ENCODE measurements at places on chromosomes 5 and 9.

DNA sequence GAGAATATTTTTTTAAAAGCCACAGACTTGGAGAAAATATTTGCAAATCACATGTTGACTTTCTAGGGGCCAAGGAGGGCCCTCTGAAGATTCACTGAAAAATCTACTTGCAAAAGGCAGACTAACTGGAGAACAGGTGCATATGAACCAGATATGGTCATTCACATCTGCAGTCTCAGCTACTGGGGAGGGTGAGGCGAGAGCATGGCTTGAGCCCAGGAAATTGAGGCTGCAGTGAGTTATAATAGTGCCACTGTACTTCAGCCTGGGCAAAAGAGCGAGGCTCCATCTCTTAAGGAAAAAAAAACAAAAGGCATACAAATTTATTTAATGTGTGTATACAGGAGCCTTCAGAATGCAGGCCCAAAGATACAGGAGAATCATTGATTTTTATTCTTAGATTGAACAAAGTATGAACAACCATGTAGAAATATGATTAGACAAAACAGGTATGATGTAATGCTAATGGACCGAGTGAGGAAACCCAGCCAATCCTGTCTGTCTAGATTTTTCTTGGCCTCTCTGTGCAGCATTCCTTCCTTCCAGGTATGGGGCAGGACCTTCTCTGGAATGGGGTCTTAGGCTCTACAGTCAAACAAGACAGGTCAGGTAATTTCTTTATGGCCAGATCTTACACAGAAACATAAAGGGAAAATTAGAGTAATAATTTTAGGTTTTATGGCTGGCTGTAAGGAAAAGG, 15.3 kb upstream of the SLC27A6 start:
- DNase-seq, result no peak

DNA sequence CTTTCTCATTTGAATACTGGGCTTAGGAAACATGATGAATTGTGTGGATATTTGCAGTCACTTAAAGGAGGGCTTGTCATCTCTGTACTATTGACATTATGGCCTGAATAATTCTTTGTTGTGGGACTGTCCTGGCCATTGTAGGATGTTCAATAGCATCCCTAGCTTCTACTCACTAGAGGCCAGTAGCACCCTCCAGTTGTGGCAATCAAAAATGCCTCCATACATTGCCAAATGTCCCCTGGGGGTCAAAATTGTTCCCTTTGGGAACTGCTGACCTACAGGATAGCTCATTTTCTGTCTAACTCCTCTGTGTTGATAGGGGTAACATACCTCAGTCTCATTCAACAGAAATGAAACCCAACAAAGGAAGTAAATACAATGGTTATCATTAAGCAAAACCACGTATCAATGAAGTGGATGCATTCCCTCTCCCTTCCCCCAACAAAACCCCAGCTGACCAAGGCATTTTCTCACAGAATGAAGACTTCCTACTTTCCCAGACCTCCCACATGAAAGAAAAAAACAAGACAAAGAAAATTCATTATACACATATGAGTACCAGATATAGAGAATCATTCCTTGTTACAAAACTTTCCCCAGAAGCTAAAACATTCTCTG, 18.1 kb downstream of the FYB1 start:
- DNase-seq, result no peak

DNA sequence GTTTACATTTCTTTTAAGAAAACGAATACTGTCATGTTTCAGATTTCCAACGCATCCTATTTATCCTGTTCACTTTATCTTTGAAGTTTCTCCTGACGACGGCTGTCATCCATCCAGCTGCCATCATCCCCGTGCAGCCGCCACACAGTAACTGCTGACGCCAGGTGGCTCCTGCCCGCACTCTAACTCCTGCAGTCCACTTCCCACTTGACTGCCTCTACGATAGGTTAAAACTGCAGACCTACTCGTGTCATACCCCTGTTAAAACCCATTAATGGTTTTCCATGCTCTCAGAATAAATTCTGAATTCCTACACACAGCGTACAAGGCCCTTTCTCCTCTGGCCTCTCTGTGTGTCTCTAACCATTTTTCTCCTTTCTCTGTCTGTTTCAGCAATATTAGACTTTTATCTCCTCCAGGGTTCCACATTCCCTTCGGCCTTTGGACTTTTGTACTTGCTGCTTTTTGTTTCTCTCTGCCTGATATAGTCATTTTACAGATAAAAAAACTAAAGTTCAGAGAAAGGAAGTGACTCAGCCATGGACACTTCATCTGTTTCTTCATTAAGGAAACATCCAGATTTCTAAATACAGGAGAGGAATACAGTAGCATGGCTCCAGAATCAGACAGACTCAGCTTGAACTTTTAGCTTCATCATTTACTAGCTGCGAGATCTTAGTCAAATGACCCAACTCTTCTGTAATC, 84.9 kb downstream of the ADAMTS12 start:
- no peak for DNase-seq

DNA sequence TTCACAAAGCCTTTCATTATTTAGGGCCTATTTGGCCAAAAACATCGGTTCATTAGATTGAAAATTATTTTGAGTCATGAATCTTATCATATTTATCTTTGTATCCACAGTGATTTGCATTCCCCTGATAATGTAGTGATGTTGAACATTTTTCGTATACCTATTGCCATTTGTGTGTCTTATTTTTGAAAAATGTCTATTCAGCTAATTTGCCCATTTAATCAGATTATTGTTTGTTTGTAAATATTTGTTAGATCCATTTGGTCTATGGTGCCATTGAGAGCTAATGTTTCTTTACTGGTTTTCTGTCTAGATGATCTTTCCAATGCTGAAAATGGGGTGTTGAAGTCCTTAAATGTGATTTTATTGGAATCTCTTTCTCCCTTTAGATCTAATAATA, 439.2 kb upstream of the TYRP1 start:
- DNase-seq, result no peak

DNA sequence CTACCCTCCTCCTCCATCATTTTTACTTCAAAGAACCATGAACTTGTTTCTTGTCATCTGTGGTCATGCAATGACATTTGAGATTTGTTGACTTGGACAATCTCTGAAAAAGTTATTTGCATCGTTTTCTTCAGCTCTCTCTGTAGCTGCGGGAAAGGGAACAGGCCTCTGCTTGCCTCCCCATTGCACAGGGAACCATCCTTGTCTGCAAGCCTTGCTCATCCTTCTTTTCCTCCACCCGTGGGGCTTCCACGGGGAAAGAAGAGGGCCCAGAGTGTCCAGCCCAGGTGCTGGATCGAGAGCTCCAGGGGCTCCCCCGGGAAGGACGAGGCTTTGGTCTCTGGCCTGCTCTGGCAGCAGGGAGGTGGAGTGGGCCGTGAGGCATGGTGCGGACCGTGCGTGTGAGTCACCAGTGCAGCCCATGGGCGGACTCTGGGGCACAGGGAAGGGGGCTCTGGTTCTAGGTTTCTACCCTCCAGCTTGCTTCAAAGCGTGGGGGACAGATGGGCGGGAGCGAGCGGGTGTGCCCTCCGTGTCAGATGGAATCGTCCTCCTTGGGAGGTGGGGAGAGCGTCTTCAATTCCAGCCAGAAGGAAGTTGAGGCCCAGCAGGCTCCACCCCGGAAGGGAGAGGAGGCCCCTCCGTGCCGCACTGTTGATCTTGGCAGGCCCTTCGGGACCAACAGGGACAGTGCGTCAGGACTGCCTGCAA, 6.0 kb upstream of the IRX4 start:
- DNase-seq, result no peak

- DNase-seq, result no peak
Observed at GRCh38 chr9:70406434-70406862, 8.0 kb downstream of the KLF9 start.

- DNase-seq, result peak; percentile 88
Observed at GRCh38 chr5:118553662-118554061, 434.7 kb downstream of the DTWD2 start.

DNA sequence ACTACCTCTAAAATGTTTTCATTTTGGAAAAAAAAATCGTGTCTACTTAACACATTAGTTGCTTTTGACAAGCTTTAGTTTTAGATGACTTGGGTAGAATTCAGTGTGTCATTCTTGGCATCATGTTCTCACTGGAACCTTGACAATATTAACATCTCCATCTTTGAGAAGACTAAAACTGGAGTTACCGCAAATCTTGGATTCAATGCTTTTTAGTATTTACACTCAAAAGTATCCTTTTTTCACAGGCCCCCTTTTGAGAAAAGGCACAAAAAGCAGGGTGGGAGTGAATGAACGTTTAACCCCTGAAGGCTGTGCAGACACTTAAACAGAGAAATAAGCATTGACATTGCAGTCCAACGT, 549.1 kb downstream of the CSNK1G3 start:
- DNase-seq, result no peak

- no peak for DNase-seq
Observed at GRCh38 chr5:79297661-79298060, 61.7 kb downstream of the JMY start.

- DNase-seq, result no peak
Observed at GRCh38 chr9:113176803-113177202, 26.0 kb downstream of the SLC31A2 start.

DNA sequence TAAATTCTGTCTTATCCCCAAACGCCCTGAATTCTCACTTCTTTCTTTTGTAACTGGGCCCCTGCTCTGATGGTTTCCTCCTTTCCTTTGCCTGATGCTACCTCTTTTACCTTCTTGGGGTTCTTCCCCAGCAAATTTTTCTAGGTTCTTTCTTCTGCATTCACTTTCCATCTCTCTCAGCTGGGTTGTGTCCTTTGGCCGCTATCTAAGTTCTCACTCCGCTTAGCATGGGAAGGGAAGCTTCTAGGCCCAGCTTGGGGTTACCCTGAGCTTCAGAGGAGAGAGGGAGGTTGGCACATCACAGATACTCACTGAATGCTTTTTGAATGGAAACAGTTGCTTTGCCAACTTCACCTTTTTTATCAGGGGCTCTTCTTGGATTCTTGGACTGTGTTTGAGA, 17.0 kb downstream of the PALM2AKAP2 start:
- DNase-seq, result no peak

GRCh38 chr9:100761276-100761802, 183.5 kb downstream of the CAVIN4 start:
- no peak for DNase-seq

DNA sequence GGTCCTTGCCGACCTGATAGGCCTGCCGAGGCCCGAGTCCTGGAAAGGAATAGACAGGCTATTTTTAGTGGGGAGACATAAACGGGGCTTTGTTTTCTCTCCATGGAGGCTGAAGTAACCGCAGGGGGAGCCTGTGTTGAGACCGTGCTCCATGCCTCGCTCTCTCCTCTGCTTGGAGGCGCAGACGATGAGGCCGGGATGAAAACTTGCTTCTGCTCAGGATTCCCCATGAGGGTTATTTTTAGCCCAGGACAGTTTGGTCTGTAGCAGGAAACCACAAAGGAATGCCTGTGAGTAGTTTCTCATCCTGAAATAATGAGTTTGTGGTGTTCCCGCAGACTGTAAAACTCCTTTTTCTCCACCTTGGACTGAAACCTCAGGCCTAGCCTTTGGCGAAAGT, 81.9 kb upstream of the RARS1 start:
- no peak for DNase-seq

DNA sequence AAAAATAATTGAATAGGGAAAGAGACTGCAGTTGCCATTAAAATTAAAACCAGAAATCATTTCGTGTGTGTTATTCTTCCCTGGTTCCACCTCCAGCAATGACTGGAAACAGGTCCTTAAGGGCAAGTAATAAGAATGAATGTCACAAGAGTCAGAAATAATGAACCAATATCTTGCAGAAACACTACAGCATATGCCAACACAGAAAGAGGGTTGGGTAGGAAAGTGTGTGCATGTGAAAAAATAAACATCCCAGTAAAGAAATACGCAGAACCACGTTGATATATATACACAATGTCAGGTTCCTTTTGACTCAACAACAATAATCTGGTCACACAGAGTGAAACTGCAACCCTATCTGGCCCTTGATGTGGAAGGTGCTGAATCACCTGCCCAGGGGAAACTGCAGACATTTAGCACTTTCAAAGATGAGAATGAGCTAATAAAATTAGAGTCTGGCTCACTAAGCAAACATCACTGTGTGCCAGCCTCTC, 15.0 kb downstream of the HMHB1 start:
- no peak for DNase-seq

GRCh38 chr5:180139731-180140055, 68.1 kb upstream of the RNF130 start:
- DNase-seq, result no peak

- no peak for DNase-seq
Observed at GRCh38 chr5:107157809-107158208, 512.9 kb downstream of the EFNA5 start.

DNA sequence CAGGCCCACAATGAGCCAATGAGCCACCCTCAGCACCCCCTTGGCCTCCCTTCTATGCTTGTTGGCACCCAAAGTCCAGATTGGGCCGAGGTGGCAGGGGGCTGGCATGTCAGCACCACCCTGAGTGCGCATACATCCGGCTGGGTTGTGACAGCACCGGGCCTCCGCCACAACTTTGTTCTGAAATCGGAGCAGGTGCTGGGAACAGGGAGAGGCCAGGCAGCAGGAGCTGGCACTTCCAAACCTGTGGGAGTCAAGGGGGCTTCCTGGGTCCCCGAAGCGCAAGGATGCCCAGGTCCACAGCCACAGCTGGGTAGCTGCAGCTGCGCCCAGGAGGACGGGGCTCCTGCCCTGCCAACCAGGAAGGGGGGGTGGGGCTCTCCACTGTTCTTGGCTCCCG, 1911.9 kb upstream of the WWC1 start:
- DNase-seq, result no peak

GRCh38 chr9:118985851-118986250, 383.4 kb downstream of the BRINP1 start:
- no peak for DNase-seq

GRCh38 chr5:113255579-113256386, 179.0 kb downstream of the TSSK1B start:
- DNase-seq, result no peak

DNA sequence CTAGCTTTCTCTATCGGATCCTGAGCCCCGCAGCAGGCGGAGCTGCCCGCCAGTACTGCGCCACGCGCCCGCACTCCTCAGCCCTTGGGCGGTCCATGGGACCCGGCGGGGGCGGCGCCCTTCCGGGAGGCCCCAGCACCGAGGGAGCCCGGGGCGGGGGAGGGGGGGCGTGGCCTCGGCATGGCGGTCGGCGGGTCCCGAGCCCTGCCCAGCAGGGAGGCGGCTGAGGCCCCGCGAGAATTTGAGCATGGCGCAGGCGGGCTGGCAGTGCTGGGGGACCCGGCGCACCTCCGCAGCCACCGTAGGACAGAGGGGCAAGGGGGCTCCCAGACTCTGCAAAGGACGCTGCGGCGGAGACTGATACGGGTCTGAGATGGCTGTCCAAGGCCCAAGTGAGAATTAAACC, 6.8 kb downstream of the ZDHHC11B start:
- DNase-seq, result no peak

Measured in tibial artery (tissue), 4 donors.